ENCODE measurements at places on chromosomes 12 and 14. TPM values are rescaled to one million over a fixed set of nuclear protein-coding genes. Genes with fewer than 3 reads are reported as not detected.

The CCDC197 gene
- total RNA-seq, result 1.3 TPM

GRCh38 chr12:62886796-62887195, 48.2 kb downstream of the PPM1H start:
- no peak for DNase-seq

DNA sequence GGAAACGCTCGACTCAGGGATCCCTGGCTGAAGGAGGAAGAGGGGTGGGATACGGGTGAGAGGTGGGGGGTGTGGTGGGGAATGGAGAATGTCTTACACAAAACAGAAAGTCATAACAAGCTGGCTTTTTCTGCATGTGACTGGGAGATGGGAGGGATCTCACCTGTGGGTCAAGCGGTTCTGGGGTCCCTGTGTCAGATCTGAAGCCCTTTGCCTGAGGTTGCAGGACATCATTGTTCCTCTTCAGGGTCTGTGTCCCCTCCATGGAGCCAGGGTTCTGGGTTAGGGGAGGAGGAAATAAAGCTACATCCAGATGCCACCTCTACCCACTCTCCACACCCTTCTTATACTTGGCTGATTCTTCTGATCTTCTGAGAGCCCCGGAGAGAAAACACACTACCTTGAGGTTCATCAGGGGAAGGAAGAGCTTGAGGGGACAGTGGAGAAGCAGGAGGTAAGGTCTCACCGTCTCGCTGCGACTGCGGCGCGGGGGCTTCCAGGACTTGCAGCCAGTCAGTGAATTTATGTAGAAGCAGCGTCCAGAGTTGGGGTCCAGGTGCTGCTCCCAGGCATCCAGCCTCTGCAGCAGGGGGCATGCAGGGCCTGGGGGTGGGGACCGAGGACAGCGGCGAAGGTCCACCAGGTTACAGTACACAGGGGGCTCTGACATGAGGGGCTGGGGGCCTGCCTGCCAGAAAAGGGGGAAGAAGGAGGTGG, 2.5 kb downstream of the ARHGAP9 start:
- DNase-seq, result no peak

DNA sequence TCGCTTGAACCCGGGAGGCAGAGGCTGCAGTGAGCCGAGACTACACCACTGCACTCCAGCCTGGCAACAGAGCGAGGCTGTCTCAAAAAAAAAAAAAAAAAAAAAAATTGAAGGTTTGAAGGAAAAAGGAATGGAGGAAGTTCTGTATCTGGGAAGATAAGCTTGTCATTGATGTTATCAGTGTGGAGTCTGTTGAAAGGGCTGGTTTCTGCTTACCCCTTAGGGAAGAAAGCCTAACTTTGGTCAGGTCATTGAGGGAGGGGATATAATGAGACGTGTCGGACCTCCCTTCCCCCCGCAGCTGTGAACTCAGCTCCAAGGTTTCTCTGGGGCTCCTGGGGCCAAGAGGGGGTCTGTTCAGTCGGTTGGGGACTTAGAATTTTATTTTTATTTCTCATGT, 16.4 kb downstream of the DAO start:
- no peak for DNase-seq

DNA sequence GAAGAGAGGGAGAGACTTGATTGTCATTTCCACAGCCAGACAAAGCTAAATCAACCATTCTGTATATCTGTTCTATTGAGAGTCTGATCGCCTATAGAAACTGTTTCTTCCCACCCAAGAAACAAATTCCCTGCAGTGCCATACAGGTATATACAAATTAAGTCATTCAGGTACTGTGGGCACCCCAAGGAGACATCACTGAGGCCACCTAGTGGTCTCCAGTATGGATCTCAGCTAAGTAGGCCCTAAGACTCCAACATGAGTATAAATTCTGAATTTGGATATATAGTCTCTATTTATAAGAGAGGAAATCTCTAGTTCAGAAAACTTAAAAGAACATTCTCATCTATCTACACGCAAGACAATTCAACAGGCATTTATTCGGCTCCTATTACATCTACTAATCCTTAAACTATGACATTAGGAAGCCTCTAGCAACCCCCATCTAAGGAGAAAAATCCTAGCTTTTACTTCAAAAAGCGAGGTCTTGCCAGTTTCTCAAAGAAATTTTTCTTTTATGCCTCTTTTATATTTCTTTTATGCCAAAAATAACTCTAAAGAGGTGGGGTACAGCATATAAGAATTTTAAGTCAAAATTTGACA, 62.6 kb downstream of the DCAF5 start:
- no peak for DNase-seq

GRCh38 chr14:39351708-39352107, 80.5 kb downstream of the FBXO33 start:
- no peak for DNase-seq

GRCh38 chr12:64652346-64652745, 42.1 kb downstream of the RASSF3 start:
- DNase-seq, result no peak

GRCh38 chr14:104090071-104090748, 4.7 kb downstream of the ASPG start:
- peak; percentile 37 for DNase-seq

All from Right ventricle myocardium superior (tissue), 1 donor.